ENCODE measurements at places on chromosomes 7 and 10. TPM values are rescaled to one million over a fixed set of nuclear protein-coding genes. Genes with fewer than 3 reads are reported as not detected.

GRCh38 chr7:84177758-84178412 is 16.7 kb downstream of the SEMA3A start:
- H3K4me3 ChIP-seq: no peak overlapping the region
- H3K4me1 ChIP-seq: no peaks in the 10 kb centered on the region
- H3K36me3 ChIP-seq: no peaks in the 10 kb centered on the region
- no peak overlapping the region for H3K27ac ChIP-seq
- DNase-seq: no peak
- no peaks in the 10 kb centered on the region for H3K27me3 ChIP-seq

- no peak for DNase-seq
- peak overlapping the region; percentile 70 for H3K27ac ChIP-seq
- no peak overlapping the region for H3K4me3 ChIP-seq
- peaks cover 8% of the 10 kb centered on the region for H3K36me3 ChIP-seq
- H3K27me3 ChIP-seq: no peaks in the 10 kb centered on the region
Observed at GRCh38 chr10:59859570-59859969, 46.8 kb downstream of the CCDC6 start.

DNA sequence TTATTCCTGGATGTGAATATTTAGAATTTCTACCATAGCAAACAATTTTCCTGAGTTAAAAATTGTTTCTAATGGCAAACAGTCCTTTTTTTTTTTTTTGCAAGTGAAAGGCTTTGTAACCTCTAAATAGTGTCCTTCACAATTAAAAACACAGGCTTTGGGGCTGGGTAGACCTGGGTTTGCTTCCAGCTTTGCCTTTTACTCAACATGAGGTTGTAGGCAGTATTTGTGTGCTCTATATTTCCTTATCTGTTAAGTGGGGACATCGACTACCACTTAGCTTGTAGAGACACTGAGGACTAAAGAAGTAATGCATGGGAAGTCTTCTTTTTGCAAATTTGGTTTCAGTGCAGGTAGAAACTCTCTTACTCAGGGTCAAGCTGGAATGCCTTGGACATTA is 169.4 kb upstream of the GRB10 start:
- H3K36me3 ChIP-seq: peaks cover 3% of the 10 kb centered on the region
- no peak overlapping the region for H3K27ac ChIP-seq
- DNase-seq: no peak

GOLGA7B gene
- total RNA-seq: 0.55 TPM

- no peak for DNase-seq
- H3K4me3 ChIP-seq: peak overlapping the region; percentile 89
- peak overlapping the region; percentile 98 for H3K27ac ChIP-seq
- no peaks in the 10 kb centered on the region for H3K27me3 ChIP-seq
Observed at GRCh38 chr7:105268511-105269392, 120.0 kb downstream of the SRPK2 start.

DNA sequence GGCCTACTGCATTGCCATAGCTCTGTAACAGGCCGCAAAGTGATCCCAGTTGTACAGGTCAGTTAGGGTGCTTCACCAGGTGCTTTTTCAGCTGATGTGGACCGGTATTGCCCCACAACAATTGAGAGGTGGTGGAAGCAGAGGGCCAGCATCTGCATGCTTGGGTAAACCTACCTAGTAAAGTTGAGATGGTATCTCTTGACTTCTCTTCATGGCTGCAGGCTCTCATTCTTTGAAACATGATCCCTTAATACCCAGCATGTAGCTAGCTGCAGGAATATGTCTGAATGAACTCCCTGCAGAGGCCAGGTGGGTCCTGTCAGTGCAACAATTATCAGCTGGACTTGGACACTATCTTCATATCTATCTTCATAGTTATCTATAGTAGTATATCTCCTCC is 60.7 kb upstream of the CCDC6 start:
- no peak for DNase-seq
- H3K4me3 ChIP-seq: no peak overlapping the region
- H3K27ac ChIP-seq: no peak overlapping the region
- no peaks in the 10 kb centered on the region for H3K27me3 ChIP-seq

DNA sequence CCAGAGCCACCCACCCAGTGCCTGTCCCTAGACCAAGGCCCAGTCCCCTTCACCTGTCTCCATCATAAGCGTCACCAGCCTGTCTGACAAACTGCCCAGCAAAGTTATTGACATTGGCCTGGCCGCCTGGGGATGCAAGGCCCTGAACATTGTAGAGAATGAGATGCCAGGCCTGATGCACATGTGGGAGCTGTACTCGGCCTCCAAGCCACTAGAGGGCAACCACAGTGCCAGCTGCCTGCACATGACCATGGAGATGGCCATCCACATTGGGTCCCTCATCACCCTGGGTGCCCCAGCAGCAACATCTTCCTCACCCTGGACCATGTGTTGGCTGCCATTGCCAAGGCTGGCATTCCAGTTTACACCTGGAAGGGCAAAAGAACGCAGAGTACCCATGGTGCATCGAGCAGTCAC is 63.7 kb upstream of the ANTXRL start:
- DNase-seq: no peak
- H3K36me3 ChIP-seq: peaks cover 1% of the 10 kb centered on the region
- no peak overlapping the region for H3K27ac ChIP-seq

DNA sequence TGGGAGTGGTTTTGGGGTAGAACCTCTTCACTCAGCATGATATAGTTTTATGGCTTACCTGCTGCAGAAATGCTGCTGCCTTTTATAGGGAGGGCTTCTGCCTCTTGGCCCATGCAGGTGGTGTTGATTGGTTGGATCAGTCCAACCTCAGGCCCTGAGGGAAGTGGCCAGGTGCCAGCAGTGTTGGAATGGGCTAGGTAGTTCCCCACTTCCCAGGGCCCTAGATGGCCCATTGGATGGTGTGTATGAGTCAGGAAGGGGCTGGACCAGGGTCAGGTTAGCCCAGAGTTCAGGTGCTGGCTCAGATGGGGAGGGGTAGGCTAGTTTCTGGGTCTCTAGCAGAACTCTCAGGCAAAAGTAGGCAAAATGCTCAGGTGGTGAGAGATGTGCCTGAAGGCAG is 455.5 kb downstream of the CCSER2 start:
- no peaks in the 10 kb centered on the region for H3K27me3 ChIP-seq
- H3K27ac ChIP-seq: no peak overlapping the region
- no peak for DNase-seq
- no peaks in the 10 kb centered on the region for H3K4me1 ChIP-seq
- H3K36me3 ChIP-seq: no peaks in the 10 kb centered on the region

GRCh38 chr10:25912866-25913265 is 21.2 kb upstream of the MYO3A start:
- H3K36me3 ChIP-seq: no peaks in the 10 kb centered on the region
- H3K4me3 ChIP-seq: no peak overlapping the region
- H3K27me3 ChIP-seq: no peaks in the 10 kb centered on the region
- DNase-seq: no peak

DNA sequence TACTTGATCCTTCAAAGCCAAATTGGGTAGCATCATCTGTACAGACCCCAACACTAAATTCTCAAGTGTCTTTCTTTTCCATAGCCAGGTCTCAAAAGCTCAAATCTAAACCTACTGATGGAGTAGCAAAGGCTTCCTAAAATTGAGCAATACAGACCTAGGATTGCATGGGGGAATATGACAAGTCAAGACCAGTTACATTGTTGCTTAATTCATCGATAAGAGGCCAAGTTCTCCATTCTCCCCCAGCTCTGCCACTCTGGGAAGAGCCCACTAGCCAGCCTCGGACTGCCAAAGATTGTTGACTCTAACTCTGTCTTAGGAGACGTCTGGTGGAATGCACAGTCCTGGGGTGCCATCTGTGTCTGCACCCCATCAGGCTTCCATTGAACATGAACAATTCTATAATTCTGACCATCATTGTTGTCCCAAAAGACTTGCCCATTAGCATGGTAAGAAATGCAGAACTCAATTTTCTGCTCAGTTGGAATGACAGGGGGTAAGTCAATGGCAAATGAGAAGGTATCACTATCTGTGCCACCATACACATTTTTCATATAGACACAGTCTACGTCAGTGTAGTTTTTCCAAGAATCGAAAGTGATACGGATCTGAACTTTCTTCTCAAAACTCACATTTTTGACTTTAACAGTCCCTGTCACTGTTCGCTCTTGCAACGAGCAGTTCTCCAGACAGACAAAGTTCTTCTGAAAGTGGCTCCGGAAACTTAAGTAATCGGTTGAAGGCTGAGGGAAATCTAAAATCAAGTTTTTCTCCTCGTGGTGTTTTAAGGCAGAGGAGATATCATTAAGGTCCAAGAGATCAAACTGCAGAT is 2.9 kb downstream of the PPP1R3C start:
- no peaks in the 10 kb centered on the region for H3K36me3 ChIP-seq
- H3K4me1 ChIP-seq: peaks cover 7% of the 10 kb centered on the region
- DNase-seq: no peak
- H3K27ac ChIP-seq: no peak overlapping the region
- H3K4me3 ChIP-seq: no peak overlapping the region

HUS1 gene
- 38.3 TPM for total RNA-seq

GRCh38 chr10:56745490-56745889 is 384.4 kb upstream of the ZWINT start:
- DNase-seq: no peak
- no peaks in the 10 kb centered on the region for H3K36me3 ChIP-seq
- H3K4me3 ChIP-seq: no peak overlapping the region
- no peaks in the 10 kb centered on the region for H3K4me1 ChIP-seq
- H3K27ac ChIP-seq: no peak overlapping the region

- H3K27me3 ChIP-seq: peaks cover 9% of the 10 kb centered on the region
- no peak overlapping the region for H3K4me3 ChIP-seq
Observed at GRCh38 chr7:38051786-38052185, 126.3 kb upstream of the STARD3NL start.

- no peak for DNase-seq
- H3K27me3 ChIP-seq: peaks cover 29% of the 10 kb centered on the region
- no peaks in the 10 kb centered on the region for H3K36me3 ChIP-seq
- H3K27ac ChIP-seq: no peak overlapping the region
Observed at GRCh38 chr7:103504505-103505135, 58.6 kb upstream of the SLC26A5 start.

DNA sequence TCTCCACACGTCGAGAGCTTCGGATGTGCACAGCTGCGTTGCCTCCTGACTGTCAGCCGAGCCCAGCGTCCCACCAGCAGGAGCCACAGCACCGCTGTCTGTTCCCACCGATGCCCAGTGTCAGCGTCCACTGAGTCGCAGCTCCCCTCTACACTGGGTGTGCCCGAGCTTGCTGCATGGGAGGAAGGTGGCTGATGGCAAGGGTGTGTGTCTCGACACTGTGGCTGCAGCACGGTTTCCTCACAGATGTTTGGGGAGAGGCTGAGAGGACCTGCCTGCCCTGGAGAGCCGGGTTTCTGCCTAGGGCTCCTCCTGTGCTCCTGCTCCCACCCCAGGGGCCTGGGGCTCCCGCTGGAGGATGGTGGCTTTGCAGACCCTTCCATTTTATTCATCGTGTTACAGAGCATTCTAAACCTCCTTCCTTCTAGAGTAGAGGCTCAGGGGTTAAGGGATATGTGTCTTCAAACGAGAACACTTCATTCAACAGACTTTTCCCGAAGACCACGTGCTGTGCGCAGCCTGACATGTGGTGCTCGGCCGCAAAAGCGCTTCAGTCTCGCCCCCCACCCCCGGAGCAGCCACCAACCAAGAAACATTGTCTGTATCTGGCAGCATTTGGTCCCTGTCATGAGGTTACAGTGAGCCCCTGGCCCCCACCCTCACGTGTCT is 384.8 kb downstream of the DNAJB6 start:
- no peak overlapping the region for H3K27ac ChIP-seq
- H3K36me3 ChIP-seq: no peaks in the 10 kb centered on the region
- no peak for DNase-seq
- H3K4me3 ChIP-seq: no peak overlapping the region
- no peaks in the 10 kb centered on the region for H3K4me1 ChIP-seq

BAZ1B gene
- 94.5 TPM for total RNA-seq

- H3K27me3 ChIP-seq: no peaks in the 10 kb centered on the region
- no peaks in the 10 kb centered on the region for H3K4me1 ChIP-seq
- no peak overlapping the region for H3K27ac ChIP-seq
- no peak for DNase-seq
- H3K36me3 ChIP-seq: no peaks in the 10 kb centered on the region
- no peak overlapping the region for H3K4me3 ChIP-seq
Observed at GRCh38 chr7:53984776-53985175, 557.4 kb upstream of the VSTM2A start.

DNA sequence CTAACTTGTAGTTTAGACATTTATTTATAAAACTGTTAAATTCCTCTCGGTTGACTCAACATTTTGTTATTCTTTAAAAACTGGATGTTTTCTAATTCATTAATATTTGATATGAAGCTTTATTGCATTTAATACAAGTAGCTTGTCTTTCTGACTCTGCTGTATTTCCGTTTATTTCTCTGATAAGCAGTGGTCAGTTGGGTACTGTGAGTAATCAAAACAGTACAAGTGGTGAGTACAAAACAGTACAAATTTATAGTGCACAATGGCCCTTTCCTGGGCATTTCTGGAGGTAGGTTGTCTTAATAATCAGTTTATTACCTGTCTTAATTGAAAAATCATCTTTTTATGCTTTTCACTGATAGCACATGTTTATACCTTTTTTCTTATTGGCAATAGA is 182.7 kb downstream of the CCSER2 start:
- H3K4me1 ChIP-seq: no peaks in the 10 kb centered on the region
- no peak overlapping the region for H3K4me3 ChIP-seq
- H3K27ac ChIP-seq: no peak overlapping the region
- H3K27me3 ChIP-seq: no peaks in the 10 kb centered on the region

DNA sequence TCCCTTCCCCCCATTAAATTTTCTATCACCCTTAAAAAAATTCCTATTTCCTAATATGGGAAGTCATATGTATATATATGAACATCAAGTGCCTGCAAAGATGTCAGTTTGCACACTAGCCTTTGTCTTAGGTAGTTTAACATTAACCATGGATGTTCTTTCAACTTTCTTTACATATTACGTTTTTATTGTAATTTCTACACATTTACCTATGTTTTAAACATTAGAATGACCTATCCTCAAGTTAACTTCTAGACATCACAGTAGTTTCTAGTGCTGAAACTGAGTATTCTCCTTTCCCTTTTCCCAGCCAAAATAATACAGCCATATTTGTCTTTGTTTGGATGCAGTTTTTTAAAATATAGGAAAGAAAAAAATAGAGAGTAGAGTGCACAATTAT is 5.8 kb downstream of the DLX6 start:
- no peak overlapping the region for H3K27ac ChIP-seq
- no peak overlapping the region for H3K4me3 ChIP-seq
- peaks cover 17% of the 10 kb centered on the region for H3K4me1 ChIP-seq
- peaks cover 3% of the 10 kb centered on the region for H3K36me3 ChIP-seq

GRCh38 chr10:121772406-121772805 is 155.4 kb downstream of the ATE1 start:
- no peak for DNase-seq
- no peak overlapping the region for H3K27ac ChIP-seq
- H3K4me1 ChIP-seq: no peaks in the 10 kb centered on the region
- no peak overlapping the region for H3K4me3 ChIP-seq
- peaks cover 8% of the 10 kb centered on the region for H3K36me3 ChIP-seq
- H3K27me3 ChIP-seq: no peaks in the 10 kb centered on the region

PON3 gene
- total RNA-seq: 0.31 TPM

DNA sequence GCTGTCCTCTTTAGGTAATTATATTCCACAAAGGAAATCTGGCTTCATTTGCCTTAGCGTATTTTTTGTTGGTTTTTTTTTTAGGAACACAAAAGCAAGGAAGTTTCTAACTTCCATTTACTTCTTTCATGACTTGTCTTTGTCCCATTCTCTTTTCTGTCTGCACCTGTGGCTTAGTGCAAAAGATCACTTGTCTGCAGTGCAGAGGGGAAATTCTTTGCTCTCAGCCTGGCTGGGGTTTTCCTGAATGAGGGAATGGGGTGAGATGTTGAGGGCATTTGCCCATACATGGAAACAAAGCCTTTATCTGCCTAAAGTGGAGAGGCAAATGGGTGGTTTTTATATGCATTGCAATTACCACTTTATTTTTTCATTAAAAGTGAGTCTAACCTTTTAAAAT is 361.1 kb upstream of the IGFBP3 start:
- no peaks in the 10 kb centered on the region for H3K4me1 ChIP-seq
- no peak overlapping the region for H3K4me3 ChIP-seq
- no peaks in the 10 kb centered on the region for H3K27me3 ChIP-seq
- no peak for DNase-seq

CALML3 gene
- total RNA-seq: not detected

ANKRD30A gene
- total RNA-seq: not detected

Data from activated T-cell treated with anti-CD3 and anti-CD28 coated beads, Interleukin-2, amount 50 U/mL, for 72 hours (primary cell).